Fibroblast of mammary gland (primary cell): ENCODE measurements at places on chromosomes 6 and 20.

DNA sequence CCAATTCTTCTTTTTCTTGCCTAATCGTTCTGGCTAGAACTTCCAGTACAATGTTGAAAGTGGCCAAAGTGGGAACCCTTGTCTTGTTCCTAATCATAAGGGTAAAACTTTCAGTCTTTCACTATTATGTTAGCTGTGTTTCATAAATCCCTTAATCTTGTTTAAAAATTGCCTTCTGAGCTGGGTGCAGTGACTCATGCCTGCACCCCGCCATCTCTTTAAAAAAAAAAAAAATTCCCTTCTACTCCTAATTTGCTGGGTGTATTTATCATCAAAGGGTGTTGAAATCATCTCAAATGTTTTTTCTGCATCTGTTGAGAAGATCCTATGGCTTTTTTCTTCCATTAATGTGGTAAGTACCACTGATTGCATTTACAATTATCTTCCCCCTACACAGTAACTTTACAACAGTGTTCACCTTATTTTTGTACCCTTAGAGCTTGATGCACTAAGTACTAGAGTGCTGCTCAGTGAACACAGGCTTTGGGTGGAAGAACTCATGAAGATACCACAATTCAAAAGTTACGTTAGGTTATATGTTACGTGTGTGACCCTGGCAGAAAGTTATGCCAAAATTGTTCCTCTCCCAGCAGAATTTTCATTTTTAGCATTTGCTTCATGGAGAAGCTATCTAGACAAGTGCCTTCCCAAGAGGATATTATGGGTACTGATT, 9.7 kb downstream of the SNRPB start:
- DNase-seq: no peak

DNA sequence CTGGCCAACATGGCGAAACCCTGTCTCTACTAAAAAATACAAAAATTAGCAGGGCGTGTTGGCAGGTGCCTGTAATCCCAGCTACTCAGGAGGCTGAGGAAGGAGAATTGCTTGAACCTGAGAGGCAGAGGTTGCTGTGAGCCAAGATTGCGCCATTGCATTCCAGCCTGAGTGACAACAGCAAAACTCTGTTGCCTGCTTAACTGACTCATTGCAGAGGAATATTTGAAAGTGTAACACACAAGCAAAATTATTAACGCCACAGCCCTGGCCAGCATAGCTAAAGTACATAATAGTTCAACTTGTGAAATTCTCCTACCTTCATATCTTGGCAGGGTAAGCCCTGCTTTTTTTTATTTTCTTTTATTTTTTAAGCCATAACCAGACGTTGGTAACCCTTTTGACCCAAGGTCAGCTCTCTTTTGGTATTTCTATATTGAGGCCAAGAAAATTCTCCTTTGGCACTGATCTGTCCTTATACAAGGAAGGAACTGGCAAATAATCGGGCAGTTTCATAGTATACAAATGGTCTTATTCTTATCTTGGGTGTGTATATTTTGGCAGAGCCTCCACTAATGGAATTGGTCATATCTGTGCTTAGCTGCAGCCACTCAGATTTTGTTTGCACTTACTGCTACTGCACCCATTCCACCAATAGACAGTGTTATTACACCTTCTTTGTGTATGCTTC, 4.0 kb upstream of the ADGRF5 start:
- DNase-seq: peak; percentile 81

DNA sequence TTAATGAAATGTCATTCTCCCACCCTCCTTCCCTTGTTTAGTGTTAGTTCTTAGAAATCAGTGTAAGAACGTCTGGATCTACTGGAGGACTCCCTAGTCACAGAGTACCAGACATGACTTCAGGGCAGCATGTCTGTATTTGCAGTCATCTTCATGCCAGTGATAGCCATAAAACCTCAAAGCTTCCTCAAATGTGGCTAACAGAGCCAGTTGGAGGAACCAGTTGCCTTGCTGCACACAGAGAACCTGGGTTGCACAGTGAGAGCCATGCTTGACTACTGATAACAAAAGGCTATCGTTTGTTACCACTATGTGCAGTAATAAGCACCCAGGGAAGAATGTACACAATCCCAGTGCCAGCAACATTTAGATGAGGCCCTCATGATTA, 20.1 kb downstream of the NT5E start:
- no peak for DNase-seq

DNA sequence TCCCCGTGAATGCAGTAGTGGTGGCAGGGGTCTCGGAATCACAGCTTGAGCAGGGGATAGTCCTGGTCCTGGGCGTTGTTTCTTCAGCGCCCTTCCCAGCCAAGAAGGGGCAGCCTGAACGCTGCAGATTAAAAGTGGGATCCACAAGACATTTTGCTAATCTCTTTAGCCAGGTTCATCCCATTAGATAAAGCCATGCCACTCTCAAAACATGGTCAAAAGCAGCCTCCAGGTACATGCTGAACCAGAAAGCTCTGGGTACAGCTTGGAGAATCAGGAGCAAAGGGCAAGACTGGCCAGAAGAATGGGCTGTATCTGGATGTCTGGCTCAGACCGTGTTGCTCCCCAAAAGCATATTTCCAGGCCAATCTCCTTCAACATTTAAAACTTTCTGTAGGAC, at the start of gene PRPH2:
TSS of gene PRPH2 (minus strand) at position 101 of the 400 bp plus-strand sequence. CDS start 263 bp downstream, outside the sequence.
- no peak for DNase-seq

DNA sequence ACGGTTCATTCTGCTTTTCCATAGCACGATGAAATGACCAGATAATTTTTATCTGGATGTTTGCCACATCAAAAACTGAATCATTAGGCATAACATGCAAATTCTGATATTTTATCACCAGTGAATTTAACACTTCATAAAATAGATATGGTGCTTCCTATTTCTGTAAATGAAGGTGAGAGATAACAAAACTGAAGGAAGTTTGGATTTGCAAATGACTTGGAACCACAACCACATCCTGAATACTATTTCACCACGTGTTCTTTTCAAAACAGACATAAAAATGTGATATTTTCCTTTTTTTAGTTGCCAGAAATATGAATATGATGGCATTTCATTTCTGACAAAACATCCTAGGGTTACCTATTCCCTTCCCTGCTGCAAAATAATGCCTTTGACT, 146.1 kb downstream of the EDN1 start:
- DNase-seq: no peak

DNA sequence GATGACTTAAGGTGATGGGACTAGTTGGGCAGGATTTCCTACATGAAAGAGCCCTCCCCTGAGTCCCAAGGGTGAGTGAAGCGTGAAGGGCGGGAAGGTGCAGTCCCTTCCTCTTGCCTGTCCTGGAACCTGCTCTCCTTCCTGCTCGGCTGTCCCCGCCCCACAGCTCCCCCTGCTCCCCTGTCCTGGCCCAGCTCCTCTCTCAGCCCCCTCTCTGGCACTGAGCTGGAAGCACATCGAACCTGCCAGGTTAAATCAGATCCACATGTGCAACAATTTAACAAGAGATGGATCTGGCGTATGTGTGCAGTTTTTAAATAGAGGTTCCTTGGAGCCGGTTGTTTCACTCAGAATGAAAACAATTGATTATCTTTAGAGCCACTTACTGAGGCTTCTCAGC, 95.0 kb downstream of the LRFN2 start:
- DNase-seq: no peak

DNA sequence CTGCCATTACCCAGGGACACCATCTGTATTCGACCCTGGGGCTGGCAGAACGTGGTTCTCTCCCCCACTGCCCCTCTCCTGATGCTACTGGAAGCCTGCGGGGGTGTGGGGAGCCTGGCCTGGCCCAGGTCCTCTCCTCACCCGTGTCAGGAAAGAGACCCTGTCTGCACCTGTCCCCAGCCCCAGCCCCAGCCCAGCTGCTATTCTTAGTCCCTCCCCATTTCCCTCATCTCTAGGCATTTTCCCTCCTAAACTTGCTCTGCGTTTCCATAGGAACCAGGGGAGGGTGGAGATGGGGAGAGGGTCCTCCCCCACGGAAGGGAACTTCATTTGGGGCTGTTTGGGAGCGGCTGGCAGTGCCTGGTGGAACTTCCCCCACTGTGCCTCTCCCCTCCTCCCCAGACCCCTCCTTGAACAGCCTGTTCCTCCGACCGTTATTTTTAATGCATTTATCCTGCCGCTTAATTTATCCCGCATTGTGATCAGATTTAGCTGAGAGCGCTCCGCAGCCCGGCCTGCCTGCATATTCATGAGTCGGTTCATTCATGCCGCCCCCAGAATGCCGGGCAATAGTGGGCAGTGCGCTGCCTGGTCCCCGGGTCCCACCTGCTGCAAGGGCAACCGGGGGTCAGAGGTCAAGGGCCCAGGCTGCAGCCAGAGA, 31.8 kb upstream of the DLGAP4 start:
- DNase-seq: no peak

DNA sequence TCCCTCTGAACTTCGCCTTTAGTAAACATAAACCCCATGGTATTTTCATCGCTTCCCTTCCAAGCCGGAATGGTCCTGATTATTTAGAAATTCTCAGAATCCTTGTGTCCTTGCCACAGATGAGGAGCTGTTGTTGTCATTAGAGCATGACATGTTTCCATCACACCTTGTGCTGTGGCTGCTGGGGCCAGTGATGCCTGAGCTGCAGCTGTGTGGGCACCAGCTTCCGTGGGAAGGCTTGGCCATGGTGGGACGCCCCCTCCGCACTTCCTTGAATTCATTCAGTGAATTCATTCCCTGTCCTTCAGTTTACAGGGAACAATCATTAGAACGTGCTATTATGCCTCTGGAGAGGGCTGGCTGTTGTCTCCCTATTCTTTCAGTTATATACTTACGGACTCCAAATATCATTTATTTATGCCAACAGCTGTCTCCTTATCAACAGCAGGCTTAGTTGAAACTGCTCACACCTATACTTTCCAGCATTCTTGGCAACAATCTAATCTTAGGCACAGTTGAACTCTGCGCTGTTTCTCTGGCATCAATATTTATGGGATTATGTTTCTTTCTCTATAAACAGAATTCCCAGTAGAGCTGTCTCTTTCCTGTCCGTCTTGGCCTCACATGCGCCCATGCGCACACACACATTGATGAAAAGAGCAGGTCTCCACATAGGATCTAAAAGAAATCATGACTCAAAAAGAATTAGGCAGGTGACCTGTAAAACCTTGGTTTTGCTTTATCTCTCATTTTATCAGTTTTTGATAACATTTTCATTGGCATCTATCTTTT, 9.0 kb downstream of the ADGRF1 start:
- no peak for DNase-seq

- DNase-seq: no peak
These were observed 123.5 kb upstream of the SAMD5 start for GRCh38 chr6:147384737-147385710.

DNA sequence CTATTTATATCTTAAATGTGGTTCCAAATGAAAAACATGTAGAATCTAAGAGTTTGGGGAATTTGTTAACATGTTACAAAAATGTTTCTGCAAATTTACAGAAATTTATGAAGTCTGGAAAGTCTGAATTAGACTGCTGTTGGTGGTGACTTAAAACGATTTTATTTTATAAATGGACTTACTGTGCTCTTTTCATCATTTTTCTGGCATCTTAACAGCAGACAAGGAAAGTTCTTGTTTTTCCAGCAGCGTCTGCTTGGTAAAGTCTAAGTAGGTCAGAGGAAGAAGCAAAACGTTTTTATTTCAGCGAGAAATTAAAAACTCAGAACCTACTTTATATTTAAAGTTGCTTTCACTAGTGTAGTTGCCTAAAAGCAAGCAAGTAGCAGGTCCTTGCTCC, 48.6 kb upstream of the COL9A1 start:
- DNase-seq: no peak

GRCh38 chr20:436476-436875, 25.9 kb downstream of the TBC1D20 start:
- no peak for DNase-seq

DNA sequence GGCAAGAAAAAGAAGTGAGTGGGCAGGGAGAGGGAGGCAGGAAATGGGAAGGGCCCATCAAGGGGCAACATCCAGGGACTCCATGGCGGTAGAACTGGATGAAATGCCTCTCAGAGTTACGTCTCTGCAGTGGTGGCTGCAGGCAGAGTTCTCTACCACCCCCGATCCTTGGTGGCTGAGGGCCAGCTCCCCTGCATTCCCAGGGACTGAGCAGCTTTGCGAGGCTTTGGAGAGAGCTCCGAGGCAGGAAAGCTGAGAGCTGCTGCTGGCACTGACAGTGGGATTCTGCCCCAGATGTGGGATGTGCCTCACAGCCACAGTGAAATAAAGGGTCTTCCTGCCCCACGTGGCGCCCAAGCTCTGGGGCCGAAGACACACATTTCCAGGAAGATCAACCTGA, 236.6 kb downstream of the SLC24A3 start:
- no peak for DNase-seq

DNA sequence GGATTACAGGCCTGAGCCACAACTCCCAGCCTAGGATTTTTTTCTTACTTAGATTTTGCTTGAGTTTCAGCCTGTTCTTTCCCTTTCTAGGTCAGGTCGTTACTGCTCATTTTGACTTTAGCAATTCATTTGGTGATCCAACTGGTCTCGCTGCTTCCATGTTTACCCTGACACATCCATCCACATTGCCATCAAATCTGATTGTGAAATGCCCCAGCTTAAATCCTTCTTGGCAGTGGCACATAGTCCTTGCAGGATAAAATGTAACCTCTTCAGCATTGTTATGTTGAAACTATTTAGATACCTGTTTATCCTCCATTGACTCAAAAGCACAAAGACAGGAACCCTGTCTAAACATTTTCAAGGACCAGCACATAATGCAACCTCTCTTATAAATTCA, 77.2 kb downstream of the DNAH8 start:
- DNase-seq: no peak

GRCh38 chr6:55902796-55903195, 27.4 kb upstream of the BMP5 start:
- DNase-seq: peak; percentile 5

- DNase-seq: peak; percentile 100
These were observed 17.4 kb upstream of the TBC1D22B start for GRCh38 chr6:37239950-37240713.
